Bronchial smooth muscle cell (primary cell): ENCODE measurements at places on chromosomes 1 and 21. TPM values are rescaled to one million over a fixed set of nuclear protein-coding genes. Genes with fewer than 3 reads are reported as not detected.

Gene SPRR2G
- total RNA-seq: not detected in 2 replicates

Gene SFT2D2
- 35.8 and 57.3 TPM in 2 replicates for total RNA-seq

Gene C21orf91
- 5.7 and 8.3 TPM in 2 replicates for total RNA-seq

Gene CR1
- total RNA-seq: not detected in 2 replicates

Gene RGS18
- total RNA-seq: 0.16 TPM in 1 of 2 replicates, not detected in the other

Gene GJB3
- 0.16 and 0.26 TPM in 2 replicates for total RNA-seq

Gene FNBP1L
- total RNA-seq: 7.6 and 14.8 TPM in 2 replicates

Gene PALMD
- total RNA-seq: 0.60 and 4.1 TPM in 2 replicates

Gene TLCD4
- total RNA-seq: under 0.01 and 0.16 TPM in 2 replicates

Gene CHI3L2
- total RNA-seq: 5.7 and 8.8 TPM in 2 replicates

Gene CITED4
- 0.09 and 0.47 TPM in 2 replicates for total RNA-seq

Gene TMEM269
- total RNA-seq: under 0.01 TPM in 1 of 2 replicates, not detected in the other

Gene PLA2G2A
- not detected in 2 replicates for total RNA-seq

Gene ZNF593OS
- not detected in 2 replicates for total RNA-seq

Gene FMO4
- 1.4 and 1.6 TPM in 2 replicates for total RNA-seq

Gene GLIS1
- 0.47 and 0.77 TPM in 2 replicates for total RNA-seq
